8988T (cell line): ENCODE measurements at places on chromosomes 2 and 18.

- no peak for DNase-seq
Measured at GRCh38 chr2:45713591-45713990, 62.1 kb downstream of the PRKCE start.

DNA sequence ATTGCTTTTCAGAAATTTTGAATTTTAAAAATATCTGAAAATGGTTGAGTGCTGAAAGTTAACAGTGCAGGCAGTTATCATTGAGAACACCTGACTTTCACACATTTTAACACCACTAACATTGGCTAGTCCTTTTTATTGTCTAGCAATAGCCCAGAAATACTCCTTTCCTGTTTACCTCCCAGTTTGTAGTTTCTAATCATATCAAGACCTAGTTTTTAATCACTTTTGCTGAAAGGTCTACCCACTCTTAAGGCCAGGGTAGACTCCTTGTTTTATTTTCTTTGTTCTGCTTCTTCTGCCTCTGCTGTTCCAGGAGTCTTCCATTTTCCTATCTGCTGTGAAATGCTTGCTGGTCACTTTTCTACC, 72.1 kb downstream of the UBE2E3 start:
- DNase-seq: no peak

- DNase-seq: no peak
Measured at GRCh38 chr2:16218625-16219024, 278.3 kb downstream of the MYCN start.

DNA sequence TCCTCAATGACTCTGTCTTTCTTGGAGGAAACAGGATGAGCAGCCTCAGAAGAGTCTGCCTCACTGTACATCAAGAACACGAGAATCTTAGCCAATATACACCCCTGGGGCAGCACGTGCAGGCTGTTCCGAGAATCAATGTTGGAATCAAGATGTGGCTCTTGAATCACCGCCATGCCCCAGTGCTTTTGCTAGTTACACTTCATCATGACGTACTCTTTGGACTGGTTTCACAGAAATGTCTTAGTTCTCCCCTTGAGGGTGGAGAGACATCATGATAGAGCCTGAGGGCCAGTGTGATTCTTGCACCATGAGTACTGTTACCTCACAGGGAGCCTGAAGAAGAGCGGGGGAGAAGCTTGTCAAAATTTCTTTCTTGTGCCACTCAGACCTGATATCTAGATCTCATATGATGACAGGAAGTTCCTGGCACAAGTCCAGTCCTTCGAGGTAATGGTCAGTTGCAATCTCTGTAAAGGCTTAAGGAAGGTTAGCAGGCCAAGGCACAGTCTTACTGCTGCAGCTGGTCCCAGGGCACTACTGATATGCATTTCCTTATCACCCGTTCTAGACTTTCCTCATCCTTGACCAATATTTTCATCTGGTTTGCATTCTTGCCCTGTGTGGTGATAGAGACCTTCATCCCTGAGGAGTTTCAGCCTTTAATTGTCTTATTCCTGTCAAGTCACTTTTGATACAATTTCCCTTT, 28.2 kb upstream of the STAT4 start:
- no peak for DNase-seq

DNA sequence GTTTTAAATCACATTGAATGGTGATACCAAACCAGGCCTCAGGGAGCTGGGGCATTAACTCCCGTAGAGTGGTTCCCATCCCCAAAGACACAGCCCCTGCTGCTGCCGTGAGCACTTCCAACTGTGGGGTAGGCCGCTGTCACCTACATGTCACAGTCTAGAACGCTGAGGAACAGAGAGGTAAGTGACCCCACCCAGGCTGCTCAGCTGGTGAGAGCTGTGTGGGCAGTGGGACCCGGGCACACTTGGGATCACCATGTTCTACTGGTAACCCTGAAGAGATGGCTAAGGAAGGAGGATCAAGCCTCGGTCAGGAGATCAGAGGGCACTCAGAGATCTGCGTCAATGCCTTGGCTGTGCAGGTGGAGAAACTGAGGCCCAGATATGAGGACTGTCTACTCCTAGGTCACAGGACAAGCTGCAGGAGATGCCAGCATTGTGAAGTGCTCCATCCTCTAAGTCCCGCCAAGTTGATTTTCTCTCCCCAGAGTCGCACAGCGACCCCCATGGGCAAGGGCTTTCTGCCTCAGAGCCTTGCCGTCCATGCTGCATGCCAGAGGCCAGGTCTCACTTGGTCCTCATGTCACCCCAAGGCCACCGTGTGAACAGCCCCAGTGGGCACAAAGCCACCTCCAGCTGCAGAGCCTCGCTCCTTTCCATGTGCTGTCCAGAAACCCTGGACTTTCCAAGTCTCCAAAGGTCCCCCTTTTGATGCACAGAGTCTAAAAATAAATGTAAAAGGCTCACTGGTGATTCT, 144.2 kb upstream of the OTOS start:
- DNase-seq: no peak

DNA sequence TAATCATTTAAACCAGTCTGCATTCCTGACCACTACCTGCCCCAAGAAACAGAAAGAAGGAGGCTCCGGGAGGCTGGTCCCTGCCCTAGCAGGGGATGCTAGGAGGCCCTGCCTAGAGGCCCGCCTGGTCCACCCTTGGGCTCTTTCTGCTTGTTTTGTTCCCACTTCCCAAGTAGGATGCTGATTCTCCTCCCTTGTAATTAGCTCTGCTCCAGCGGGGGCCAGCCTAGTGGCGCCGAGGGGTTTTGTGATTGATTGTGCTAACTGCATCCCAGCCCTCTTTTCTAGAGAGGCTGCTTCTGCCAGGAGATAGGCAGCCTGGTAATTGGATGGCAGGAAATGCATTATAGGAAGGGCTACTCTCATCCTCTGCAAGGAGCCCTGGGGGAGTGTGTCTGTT, 220.0 kb downstream of the LOXHD1 start:
- DNase-seq: no peak

DNA sequence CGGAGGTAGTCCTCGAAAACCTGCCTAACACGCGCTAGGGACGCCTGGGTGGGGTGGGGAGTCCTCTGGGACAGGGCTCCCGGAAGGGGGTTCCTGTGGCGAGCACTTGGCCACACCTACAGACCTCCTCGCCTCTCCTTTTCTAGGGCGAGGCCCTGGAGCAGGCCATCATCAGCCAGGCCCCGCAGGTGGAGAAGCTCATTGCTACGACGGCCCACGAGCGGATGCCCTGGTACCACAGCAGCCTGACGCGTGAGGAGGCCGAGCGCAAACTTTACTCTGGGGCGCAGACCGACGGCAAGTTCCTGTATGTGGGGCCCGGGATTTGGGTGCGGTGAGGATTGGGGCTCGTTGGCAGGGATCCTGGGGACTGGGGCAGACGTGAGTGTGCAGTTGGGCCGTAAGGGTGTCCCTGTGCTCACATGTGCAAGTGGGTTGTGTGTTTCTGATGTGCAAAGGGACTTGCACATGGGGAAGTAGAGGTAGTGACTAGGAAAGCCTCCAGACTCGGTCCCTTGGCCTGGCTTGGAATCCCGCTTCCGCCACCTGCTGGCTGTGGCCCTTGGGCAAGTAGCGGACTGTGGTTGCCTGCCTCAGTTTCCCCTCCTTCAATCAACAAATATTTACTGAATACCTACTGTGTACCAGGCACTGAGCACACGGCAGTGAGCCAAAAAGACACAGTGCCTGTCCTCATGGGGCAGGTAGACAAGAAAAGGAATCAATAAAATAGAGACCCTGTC, 11.7 kb downstream of the ZAP70 start:
- DNase-seq: no peak

GRCh38 chr2:119174216-119174992, 15.9 kb upstream of the C1QL2 start:
- peak; percentile 54 for DNase-seq

- DNase-seq: no peak
Measured at GRCh38 chr2:11506611-11506969, 27.3 kb upstream of the GREB1 start.

- DNase-seq: no peak
Measured at GRCh38 chr2:65388596-65389390, 43.6 kb downstream of the SPRED2 start.

GRCh38 chr2:39696838-39697237, 31.1 kb downstream of the TMEM178A start:
- no peak for DNase-seq

- DNase-seq: peak; percentile 74
Measured at GRCh38 chr2:241724259-241724974, 10.0 kb upstream of the D2HGDH start.

DNA sequence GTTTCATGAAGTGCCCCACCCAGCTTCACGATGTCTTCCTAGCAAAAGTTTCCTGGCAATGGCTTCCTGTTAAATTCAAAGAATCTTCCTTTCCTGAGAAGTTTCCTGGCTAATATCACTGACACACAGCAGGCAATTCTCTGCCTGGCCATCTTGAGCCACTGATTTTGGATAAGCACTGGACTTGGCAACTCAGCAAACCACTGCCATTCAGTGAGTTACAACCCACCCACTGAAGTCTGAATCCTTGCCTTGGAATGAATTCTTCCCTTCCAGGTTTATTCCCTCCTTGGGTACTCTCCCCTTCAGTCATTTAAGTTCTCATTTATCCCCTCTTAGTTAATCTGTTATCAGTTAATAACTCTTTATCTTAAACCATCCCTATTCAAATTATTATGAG, 426.0 kb downstream of the MBD2 start:
- DNase-seq: no peak

DNA sequence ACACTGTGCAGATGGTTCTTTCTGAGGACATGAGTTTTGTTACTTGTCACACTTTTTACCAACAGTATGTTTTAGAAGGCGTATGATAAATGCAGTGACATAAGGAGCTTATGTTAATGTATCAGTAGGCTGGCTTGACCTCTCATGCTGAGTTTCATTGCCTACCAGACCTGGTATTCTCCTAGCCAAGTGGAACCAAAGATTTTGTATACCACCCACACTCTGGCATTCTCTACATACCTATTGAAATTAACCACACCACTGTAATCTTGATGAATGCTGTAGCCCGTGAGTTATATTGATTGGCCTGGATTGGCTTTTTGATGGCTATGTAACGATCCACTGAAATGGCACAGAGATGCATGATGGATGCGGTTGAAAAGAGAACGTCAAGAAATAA, 11.4 kb downstream of the HTR2B start:
- no peak for DNase-seq

GRCh38 chr2:35978218-35978617, 377.4 kb upstream of the CRIM1 start:
- no peak for DNase-seq

DNA sequence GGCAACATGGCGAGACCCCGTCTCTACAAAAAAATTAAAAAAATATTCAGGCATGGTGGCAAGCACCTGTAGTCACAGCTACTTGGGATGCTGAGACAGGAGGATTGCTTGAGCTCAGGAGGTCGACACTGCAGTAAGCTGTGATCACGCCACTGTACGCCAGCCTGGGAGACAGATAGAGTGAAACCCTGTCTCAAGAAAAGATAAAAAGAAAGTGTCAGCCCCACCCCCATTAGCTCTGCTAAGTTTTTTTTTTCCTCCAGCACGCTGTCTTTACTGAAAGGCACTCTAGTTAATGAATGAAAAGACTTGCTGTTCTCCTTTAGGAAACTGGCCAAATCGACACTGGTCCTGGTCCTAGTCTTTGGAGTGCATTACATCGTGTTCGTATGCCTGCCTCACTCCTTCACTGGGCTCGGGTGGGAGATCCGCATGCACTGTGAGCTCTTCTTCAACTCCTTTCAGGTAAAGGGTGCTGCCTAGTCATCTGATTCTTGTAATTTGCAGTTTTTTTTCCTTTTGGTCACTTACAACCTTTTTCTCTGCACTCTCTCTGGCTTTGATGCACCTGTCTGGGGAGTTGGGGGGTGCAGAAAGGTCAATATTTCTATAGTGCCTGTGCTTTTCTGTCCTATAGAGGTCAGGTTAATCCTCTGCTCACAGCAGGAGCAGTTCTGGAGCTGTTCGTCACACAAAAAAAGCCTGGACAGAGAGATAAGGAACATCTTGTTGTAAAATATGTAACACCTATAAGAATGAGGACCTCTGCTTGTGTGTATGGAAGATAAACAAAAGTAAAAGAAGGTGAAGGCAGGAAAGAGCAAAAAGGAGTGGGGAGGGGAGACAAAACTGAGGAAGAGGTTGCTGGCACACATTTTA, 82.3 kb downstream of the PTH2R start:
- DNase-seq: no peak

DNA sequence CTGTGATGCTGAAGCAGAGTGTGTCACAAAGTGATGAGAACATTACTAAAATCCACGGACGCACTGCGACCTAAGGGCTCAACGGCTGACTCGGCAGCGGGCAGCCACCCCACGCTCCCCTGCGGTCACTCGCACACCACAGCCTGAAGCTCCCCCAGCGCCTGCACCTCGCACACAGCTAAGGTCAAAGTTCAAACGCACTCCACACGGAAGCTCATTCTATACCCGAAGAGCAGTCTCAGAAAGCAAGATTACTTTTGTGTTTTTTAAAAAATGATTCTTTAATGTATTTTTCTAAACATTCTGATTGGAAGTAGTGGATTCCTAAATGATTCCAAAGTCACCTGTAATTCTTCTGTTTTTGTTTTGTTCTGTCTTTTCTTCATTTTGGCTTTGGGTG, 21.7 kb downstream of the ASPRV1 start:
- DNase-seq: no peak

DNA sequence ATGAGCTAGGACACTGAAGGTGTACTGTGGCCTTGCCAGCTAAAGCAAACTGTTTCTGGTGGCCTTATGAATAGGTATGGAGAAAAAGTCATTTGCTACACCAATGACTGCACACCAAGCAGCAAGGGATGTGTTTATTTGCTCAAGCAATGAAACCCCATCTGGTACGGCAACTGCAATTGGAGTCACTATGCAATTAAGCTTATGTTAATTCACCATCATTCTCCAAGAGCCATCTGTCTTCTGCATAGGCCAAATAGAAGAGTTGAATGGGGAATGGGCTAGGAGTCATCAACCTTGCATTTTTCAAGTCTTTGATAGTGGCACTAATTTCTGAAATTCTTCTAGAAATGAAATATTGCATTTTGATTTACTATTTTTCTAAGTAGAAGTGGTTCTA, 372.0 kb downstream of the KCNJ3 start:
- DNase-seq: no peak

- DNase-seq: no peak
Measured at GRCh38 chr2:21820271-21820670, 696.5 kb downstream of the TDRD15 start.

- DNase-seq: no peak
Measured at GRCh38 chr2:120262761-120263428, 10.2 kb downstream of the RALB start.

DNA sequence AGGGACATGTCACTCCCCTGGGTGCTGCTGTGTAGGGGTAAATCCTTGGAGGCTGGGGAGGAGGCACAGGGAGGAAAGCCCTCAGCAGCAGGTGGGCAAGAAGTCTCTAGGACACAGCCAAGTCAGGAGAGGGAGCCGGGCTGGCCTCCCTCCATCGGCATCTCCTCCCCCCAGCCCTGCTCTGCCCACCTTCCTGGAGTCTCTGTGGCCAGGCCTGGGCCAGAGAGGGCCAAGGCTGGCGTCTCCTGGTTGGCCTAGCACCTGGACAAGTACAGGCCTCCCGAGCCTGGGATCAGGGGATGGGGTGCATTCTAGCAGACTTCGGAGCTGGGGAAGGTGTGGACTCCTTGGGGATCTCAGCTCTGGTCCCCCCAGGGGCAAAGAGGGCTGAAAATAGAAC, 1.8 kb downstream of the SPEG start:
- DNase-seq: no peak
